ENCODE measurements at places on chromosomes 4 and X. TPM values are rescaled to one million over a fixed set of nuclear protein-coding genes. Genes with fewer than 3 reads are reported as not detected.

The TLR1 gene
- 7.9 TPM for polyA plus RNA-seq

DNA sequence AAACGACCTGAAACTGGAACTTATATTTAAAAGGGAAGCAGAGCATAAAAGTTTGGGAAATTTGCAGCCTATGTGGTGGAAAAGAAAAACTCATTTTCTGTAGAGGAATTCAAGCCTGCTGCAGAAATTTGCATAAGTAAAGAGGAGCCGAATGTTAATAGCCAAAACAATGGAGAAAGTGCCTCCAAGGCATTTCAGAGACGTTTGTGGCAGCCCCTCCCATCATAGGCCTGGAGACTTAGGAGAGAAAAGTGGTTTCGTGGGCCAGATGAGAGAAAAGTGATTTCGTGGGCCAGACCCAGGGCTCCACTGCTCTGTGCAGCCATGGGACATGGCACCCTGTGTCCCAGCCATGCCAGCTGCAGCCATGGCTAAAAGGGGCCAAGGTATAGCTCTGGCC lies 361.9 kb downstream of the PCDH19 start:
- DNase-seq, result no peak

- DNase-seq, result no peak
Measured at GRCh38 chr4:170887396-170887795, 797.6 kb upstream of the AADAT start.

DNA sequence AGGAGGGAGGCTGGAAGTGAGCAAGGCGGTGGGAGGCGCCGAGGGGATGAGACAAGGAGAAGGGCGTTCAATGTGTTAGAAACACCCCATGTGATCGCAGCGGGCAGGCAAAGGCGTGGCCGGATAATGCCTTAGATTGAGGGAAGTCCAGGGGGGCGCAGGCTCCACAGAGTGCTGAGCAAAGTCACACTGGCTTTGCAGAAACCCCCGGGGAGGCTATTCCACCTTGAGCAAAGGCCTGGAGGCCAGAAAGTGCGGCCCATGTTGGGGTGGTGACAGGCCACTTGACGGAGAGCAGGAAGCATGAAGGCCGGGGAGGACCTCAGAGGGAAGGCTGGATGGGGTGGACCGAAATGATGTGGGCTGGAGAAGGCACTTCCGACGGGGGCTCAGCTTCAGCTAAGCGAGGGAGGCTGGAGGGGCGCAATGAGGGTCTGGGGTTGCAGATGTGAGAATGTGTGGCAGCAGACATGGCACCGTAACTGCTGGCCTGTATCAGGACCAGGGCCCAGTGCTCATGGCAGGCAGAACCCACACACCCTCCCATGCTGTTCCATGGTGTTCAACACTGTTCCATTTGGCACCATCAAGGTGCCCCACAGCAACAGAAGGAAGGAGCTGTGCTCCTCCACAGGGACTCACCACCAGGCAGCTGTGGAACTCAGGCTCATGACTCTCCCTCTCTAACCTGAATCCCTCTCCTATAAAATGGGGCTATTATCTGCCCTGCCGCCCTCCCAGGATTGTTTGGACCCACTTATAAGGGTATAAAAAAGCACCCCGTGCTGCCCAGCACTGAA lies 50.3 kb downstream of the HMX1 start:
- DNase-seq, result peak; percentile 56

DNA sequence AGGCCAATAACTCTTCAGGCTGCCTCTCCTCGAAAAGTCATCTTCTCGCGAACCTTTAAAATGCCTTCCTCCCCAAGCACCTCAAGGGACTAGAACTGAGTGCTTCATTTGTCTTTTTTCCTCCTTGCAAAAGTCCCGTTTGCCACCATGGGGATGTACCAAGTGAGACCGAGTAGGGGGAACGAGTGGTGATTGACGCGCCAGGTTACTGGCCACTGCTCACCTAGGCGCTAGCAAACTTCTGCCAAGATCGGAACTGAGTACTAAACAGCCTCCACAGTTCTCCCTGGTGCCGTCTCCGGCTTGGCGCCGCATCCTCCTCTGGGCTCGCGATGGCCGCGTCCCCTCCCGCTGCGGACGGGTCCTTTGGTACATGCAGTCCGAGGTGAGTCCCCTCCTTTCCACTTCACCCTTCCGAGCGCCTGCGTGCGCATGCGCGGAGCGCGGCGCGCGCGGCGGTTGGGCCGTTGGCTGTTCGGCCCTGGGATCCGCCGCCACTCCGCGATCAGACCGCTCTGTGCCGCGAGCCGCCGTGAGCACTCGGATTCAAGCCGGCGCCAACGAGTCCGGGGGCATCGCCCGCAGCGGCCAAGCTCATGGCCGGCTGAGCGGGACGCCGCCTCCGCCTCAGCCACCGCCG lies at the start of gene CDK16:
Gene CDK16, plus strand, starts transcription at position 402 of the 640 bp plus-strand sequence. CDS start 4,877 bp downstream, outside the sequence.
- no peak for DNase-seq
